Activated CD4-positive, alpha-beta T cell treated with anti-CD3 and anti-CD28 coated beads, Interleukin-2, amount 50 U/mL, for 16 hours (primary cell): ENCODE measurements at places on chromosomes 2 and 18.

DNA sequence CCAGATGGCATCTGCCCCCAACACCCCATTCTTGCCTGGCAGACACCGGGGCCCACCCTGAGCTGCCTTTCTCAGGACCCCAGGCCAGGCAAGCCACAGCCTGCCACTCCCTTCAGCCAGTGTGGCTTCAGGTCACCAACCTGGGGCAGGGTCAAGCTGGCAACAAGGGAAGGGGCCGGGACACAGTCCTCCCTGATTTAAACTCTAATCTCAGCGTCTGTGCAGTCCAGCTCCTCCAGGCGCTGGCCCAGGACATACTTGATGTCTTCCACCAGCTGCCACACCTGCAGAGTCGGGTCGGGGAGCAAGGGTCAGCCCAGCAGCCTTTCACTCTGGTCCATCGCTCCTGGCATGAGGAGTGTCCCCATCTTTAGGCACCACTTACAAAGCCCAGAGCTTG, 29.0 kb upstream of the ALPP start:
- no peak for DNase-seq

DNA sequence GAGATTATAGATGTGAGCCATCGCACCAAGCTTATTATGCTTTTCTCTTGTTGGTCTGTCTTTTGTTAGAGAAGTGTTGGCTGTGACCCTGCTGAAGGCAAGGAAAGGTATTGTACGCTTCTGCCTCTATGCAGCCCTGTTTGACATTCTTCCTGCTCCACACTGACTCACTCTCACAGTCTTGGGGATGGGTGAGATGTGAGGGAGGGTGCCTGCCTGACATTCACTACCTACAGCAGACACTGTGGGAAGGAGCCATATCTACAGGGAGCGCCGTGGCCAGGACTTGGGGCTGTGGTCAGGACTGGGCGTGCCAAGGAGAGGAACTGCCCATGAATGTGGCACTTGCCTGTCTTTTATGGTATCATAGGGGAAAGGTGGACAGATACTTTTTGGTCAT, 43.9 kb upstream of the FHL2 start:
- DNase-seq: no peak

DNA sequence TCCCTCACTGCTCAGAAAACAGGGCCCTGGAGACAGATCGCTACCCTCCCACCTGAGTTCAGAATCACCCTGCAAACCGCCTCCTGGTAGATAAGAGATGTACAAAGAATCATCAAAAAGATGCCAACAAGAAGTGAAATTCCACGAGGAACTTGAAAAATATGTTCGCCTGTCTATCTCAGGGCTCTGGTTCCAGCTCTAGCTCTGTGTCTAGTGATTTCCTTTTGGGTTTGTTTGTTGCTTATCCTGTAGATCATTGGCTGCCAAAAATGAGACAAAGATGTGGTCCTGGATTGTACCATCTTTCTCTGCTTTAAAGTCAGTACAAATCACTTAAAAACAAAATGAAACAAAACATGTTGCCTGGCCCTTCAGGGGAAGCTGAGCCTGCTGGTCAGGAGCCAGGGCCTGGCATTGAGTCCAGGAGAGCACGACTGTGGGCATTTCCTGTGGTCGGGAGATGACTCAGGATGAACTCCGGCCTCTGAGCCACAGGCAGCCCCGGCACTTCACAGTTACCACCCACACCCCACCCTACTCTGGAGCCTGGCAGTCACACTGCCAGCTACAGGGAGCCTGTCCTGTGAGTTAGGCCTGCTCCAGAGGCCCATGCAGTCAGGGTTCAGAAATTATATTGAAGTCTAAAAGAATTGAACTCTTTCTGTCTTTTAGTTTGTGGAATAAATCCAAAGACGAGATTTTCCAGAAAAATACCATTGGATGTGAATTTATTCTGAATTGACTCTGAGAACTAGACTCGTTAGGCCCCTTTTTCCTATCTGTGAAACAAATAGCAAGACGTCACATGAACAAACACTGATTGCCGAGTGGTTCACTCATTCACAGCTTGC, 8.0 kb upstream of the ITGB6 start:
- DNase-seq: peak; percentile 46

DNA sequence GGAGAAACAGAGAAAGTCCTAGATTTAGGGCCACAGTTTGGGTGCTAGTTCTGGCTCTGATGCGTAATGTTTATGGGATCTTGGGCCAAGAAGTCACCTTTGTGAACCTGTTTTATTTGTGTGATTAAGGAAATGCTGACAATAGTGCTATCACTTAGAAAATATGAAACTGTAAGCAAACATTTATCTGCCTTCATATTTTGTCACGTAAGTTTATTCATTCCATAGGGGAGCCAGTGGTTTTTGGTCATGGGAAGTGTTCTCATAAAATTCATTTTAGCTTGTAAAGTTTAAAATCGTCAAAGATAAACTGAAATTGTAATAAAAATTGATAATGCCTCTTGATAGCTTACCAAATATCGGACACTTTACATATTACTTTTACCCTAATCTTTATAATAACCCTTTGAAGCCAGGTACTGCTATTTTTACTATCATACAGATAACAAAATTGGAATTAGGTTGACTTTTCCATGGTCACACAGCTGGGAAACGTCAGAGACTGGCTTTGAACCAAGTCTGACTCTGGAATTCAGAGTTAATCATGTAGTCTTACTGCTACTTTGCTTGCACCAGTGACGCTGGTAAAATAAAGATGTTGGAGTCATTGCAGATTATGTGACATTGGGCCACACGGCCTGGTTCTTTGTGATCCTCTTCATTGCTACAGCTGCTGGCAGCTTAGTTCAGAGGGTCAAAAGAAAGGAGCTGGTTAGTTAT, 99.7 kb downstream of the ICA1L start:
- DNase-seq: no peak

DNA sequence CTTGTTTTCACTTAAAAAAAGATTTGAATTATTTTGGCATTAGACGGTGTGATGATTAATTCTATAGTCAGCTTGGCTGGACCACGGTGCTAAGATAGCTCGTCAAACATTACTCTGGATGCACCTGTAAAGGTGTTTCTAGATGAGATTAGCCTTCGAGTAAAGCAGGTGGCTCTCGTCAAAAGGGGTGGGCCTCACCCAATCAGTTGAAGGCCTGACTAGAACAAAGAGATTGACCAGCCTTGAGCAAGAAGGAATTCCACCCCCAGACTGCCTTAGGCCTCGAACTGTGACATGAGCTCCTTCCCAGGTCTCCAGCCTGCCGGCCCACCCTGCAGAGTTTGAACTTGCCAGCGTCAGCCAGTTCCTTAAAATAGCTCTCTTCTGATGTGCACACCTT, 73.4 kb downstream of the TWIST2 start:
- DNase-seq: no peak

DNA sequence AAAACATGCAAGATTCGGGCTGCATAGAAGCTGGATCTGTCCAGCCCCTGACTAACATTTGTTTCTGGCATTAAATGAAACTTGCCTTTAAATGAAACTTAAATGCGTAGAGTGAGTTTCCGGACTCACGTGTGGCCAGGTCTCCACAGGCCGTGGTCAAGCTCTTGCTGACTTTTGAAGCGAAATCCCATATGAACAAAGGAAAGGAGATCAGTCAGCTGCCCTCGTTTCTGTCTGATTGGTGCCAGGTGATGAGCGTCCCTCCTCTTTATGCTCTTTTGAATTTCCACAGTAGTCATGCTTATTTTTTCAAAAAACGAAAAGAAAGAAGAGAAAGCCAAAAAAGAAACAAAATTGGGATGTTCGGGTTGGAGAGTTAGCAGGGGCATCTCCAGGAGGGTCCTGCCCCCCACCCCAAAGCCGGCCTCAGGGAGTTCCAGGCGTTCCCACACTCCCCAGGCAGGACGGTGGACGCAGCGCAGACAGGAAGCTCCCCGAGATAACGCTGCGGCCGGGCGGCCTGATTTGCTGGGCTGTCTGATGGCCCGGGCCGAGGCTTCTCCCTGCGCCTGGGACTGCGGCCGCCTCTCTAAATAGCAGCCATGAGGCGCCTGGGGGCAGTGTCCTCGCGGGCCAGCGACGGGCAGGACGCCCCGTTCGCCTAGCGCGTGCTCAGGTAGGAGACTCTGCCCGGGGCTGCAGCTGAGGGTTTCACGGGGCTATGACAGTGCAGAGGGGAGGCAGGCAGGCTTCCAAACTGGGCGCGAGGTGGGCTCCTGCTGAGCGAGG, at the start of gene COLEC11:
COLEC11 (plus strand) TSS at position 620 of the 789 bp plus-strand sequence. CDS start 9,229 bp downstream, outside the sequence.
- no peak for DNase-seq

DNA sequence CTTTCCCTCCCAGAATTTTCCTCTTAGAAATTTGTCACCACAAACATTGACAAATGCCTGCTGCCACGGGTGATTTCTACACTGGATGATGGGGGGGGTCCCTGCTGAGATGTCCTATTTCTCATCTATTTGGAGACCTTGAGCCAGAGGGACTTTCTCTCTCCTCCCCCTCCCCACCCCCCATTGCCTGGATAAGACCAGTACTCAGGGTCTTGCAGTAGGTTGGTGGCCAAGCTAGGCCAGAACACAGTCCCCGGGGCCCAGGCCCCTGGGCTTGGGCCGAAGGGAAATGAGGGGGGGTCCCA, 560 bp upstream of the DUSP2 start:
- DNase-seq: no peak

DNA sequence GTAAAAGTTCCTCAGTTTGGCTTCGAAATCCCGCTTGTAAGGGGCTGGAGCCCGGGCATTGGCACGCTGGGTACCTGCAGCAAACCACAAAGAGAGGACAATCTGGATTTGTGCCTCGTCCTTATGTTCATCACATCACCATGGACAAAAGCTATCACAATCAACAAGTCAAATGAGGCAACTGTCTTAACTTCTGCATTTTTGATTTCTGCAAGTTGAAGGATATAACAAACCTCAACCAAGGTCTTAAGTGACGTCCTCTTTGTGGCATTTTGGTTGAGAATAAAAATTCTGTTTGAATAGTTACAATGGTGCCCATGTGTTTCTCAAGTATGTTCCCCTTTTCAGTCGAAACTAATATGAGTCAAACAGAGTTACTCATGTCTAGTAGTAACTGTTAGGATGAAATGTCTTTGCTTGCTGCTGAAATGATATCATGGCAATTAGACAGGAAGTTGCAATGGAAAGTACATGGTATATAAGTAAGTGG, 70.8 kb upstream of the STK17B start:
- peak; percentile 94 for DNase-seq

GRCh38 chr2:24482251-24482971, 8.6 kb upstream of the NCOA1 start:
- no peak for DNase-seq

GRCh38 chr18:2108591-2108990, 462.7 kb downstream of the METTL4 start:
- DNase-seq: no peak

GRCh38 chr18:77071711-77072292, 60.8 kb downstream of the MBP start:
- peak; percentile 65 for DNase-seq

GRCh38 chr18:6979954-6980353, 137.6 kb downstream of the LAMA1 start:
- DNase-seq: no peak

GRCh38 chr2:11012131-11012693, 100.5 kb downstream of the KCNF1 start:
- no peak for DNase-seq

DNA sequence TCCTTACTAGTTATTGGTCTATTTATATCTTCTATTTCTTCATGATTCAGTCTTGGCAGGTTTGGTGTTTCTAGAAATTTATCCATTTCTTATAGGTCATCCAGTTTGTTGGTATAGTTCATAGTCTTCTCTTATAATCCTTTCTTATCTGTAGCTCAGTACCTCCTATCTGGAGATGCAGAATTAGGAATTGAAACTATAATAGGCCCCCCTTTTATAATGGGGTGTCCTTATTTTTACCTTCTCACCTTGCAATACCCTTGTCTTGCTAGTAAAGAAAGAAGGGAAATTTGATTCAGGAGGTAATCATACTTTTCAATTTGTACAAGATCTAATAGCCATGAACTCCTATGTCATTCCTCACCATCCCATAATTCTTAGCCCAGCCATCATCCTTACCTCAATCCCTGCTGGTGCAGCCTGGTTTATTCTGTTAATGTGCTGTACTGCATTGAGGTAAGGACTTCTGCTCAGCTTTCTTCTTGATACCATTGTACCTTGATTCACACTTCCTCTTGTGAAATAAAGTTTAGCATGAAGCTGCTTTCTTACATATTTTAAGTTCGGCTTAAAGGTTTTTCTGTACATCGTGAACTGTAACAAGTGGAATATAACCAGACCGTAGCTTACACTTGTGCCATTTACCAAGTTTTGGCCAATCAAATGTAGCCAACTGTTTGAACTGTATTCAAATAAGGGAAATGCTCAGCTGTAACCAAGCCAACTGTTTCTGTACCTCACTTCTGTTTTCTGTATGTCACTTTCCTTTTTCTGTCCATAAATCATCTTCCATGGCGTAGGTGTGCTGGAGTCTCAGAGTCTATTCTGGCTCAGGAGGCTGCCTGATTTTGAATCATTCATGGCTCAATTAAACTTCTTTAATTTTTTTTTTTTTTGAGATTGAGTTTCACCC, 40.1 kb upstream of the PTH2R start:
- no peak for DNase-seq

DNA sequence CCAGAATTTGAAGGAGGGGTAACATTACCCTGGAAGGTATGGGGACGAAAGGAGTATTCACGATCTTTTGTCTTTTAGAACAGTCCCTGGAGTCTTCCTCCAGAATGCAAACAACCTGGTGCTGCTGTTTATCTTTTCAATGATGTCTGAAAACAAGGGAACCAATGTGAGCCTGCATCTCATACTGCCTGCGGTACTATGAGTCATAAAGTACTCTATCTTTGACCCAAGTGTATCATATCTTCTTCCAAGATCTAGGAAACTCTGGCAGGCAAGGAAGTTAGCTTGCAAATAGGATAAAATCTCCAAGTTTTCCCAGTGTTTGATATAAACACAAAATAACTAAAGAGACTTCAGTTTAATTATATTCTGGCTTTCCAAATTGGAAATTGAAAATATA, 968.5 kb downstream of the LRP1B start:
- no peak for DNase-seq

DNA sequence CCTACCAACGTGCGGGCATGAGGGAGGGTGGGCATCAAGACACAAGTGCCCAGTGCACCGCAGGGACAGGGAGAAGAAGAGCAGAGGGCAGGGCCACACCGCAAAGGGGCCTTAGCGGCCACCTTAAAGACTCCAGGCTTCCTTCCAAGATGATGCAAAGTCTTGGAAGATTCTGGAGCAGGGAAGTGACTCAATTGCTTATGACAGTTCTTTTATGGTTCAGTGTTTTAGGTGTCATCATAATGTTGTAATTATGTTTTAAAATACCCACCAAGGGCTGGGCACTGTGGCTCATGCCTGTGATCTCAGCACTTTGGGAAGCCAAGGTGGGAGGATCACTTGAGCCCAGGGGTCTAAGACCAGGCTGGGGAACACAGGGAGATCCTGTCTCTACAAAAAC, 44.5 kb upstream of the SEMA4C start:
- DNase-seq: no peak
